ENCODE measurements at places on chromosomes 5 and 9. TPM values are rescaled to one million over a fixed set of nuclear protein-coding genes. Genes with fewer than 3 reads are reported as not detected.

Gene FOXD1
- total RNA-seq, result not detected

Gene PRRT1B
- not detected for total RNA-seq

Gene TXNDC8
- total RNA-seq, result not detected

Gene RASGEF1C
- total RNA-seq, result not detected

Gene LCN15
- total RNA-seq, result not detected

Gene TOR2A
- 9.2 TPM for total RNA-seq

Gene KIAA1191
- total RNA-seq, result 137 TPM

Gene PPP3R2
- not detected for total RNA-seq

Gene GRXCR2
- total RNA-seq, result not detected

Gene GPR21
- 1.8 TPM for total RNA-seq

Gene SLC4A9
- not detected for total RNA-seq

Gene INSL4
- not detected for total RNA-seq

Gene DDX46
- 57.0 TPM for total RNA-seq

Data from thoracic aorta endothelial cell (primary cell).